Stimulated activated CD8-positive, alpha-beta memory T cell treated with anti-CD3 and anti-CD28 coated beads, Interleukin-15, amount 100 ng/mL, for 1 hour (primary cell): ENCODE measurements at places on chromosomes 4 and X.

DNA sequence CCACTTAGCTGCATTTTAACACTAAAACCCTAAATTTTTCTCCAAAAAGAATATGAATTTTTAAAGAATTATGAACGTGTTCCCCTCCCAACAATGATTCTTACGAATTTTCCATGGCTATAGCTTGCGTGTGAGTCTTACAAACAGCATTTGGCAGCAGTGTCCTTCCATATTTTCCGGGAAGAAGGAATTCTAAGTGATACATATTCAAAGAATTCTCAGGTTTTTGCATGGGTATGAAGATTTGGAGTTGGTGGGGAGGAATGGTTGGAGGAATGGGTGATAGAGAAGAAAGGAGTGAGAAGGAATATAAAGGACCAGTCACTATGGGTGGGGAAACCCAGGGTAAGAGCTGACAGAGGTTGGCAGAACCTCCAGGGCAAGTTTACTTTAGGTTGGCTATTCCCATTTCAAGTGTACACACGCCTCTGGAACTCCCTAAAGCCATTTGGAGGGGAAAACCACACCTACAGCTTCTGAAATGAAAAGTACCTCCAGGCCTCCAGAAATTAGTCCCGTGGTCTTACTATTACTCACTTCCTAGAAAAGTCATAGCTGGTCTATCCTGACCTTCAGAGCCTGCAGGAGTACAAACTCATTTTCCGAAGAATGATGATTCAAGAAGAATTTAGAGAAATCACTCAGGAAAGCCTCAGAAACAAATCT lies 420.8 kb upstream of the DIPK2B start:
- DNase-seq, result no peak

- no peak for DNase-seq
These were observed 106.8 kb upstream of the PNPLA4 start for GRCh38 chrX:8034058-8034457.

DNA sequence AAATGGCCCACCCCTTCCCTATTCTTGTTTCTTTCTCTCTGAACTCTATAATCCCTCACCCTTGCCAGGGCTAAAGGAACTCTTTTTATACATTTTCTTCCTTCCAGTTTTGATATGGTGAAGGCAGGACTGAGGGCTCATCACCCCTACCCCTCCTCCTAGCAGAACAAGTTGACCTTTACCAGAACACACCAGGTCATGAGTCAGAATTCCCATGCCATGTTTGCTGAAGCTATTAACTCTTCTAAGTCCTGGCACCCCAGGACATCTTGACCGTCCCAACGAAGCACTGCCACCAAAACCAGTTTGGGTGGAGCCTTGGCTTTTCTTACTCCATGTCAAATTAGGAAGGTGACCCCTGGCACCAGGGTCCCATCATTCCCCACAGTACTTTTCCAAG lies 57.5 kb upstream of the DYNLT3 start:
- no peak for DNase-seq

GRCh38 chr4:10671366-10671765 lies 13.2 kb downstream of the CLNK start:
- no peak for DNase-seq

DNA sequence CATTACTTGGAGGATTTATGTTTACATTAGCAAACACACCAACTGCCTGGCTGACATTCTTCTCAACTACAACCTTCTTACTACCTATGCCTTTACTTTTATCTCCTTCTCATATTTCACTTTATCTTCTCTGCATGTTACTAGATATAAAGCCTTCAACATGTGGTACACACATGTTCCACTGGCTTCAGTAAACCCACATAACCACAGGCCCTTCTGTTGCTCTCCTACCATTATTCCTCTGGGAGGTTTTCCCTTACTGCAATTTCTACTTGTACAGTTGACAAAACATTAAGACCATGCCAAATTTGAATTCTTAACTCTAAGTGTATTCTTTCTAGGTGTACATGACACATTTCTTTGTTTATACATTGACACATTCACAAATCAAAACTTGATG lies 133.1 kb downstream of the ARAP2 start:
- no peak for DNase-seq

DNA sequence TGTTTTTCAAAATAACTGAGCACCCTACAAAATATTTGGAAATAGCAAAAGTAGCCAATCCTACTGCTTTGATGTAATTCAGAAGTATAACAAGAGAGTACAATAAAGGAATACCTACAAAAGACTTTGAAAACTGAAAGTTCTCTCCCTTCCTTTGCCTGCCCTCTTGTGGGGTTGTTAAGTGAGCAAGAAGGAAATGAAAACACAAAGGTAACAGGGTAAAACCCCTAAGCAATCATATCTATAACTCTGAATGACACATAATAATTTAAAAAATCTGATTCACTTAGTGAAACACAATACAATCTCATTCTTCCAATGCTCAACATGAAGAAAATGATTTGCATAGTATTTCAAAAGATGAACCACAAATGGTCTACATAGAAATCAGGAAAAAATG lies 98.2 kb downstream of the FRYL start:
- DNase-seq, result no peak

GRCh38 chr4:2290974-2291704 lies 29.2 kb upstream of the MXD4 start:
- DNase-seq, result peak; percentile 37

DNA sequence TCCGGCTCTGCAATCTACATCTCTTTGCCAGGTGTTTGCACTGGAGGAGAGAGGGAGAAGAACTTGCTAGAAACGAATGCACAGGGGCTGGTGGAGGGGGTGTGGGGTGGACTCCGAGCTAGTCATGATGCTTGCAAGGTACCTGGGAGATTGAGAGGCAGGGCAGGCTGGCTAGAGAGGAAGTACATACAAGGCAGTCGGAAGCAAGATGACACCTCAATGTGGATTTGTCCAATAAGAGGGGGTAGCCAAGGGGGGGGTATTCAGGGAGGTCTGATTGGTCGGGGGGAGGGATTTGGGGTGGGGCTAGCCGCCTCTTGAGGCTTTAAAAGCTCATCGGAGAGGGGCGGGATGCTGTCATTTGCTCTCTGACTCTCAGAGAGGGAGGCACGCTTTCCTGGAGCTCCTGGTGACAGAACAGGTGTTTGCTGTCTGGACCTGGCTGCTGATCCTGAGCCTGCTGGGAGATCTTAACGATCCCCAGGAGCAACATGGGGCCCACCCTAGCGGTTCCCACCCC lies at the start of gene GPR50:
GPR50 (plus strand) TSS at position 354 of the 520 bp plus-strand sequence; CDS start at position 492, 138 bp downstream.
- DNase-seq, result no peak

DNA sequence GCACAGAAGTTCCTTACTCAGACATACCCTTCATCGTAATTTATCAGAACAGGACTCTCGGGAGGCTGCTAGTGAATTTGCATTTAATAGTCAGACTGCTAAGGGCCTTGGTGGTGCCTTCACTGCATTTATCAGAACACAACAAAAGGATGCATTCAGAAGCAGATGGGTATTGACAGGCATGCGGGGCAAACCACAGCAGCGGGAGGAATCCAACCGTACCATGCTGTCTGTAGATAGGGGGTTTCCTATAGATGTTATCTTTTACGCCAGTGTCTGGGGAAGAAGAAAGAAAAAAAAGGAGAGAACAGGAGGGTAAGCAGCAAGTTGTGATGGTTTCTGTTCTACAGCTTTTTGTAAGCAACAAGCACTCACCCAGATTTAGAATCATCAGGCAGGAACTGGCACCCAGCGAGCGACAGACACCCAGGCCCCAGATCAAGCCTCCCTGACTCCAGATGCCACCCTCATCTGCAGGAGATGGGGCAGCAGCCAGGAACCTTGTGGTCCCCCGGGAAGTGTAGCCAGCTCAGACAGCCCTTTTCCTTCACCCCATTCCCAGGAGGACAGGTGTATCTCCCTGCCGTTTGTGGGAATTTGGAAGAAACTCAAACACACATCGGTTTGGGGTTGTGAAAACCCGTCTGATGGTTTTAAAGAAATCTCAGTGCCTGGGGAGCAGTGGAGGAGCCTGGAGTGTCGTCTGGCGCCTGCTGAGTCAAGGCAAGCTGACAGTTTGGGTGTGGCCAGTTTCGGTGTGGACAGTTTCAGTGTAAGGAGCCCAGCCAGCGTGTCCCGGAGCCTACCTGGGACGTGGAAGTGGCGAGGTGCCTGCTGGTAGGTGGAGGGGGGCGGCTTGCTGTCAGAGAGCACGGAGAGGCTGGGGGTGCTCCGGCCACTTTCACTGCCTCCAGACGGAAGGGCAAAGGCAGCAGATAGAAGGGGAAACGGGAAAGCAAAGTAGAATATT lies 80.0 kb upstream of the AFAP1 start:
- no peak for DNase-seq

GRCh38 chrX:65488495-65488894 lies 46.1 kb downstream of the LAS1L start:
- DNase-seq, result no peak

- no peak for DNase-seq
These were observed 26.5 kb upstream of the SORCS2 start for GRCh38 chr4:7165874-7166201.

DNA sequence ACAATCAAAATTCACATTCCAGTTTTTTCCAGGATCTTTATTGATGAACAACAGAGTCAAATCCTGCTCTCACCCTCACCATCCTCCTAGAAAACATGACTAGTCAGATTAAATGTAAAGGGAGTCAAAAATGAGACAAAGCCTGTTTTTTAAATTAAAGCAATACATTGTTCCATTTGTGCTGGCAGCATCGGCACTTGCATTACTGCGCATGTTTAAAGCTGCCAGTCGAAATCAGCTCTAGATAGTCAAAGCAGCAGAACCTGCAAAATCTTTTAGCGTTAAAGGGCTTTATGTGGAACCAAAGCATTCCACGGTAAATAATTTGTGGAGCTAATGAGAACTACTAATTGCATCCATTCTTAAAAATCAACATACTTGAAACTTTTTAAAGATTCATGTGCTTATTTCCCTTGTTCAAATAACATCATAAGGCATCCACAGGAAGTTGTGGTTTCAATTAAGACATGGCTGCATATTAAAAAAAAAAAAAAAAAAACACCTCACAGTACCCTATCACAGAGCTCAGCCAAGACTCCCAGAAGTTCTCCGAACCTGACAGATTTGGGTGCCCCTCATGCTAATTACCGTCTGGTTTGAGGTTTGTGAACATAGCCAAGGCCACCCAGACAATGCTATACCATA lies 82.2 kb downstream of the SH3KBP1 start:
- no peak for DNase-seq
